A549 (cell line): ENCODE measurements at places on chromosomes 4 and X. TPM values are rescaled to one million over a fixed set of nuclear protein-coding genes. Genes with fewer than 3 reads are reported as not detected.

PHEX gene
- 0.28 to 0.33 TPM (median 0.31 TPM) in 3 replicates for polyA plus RNA-seq

NAP1L2 gene
- polyA plus RNA-seq = 1.3 to 1.8 TPM (median 1.4 TPM) in 3 replicates

MMRN1 gene
- polyA plus RNA-seq = not detected in 3 replicates

CPXCR1 gene
- not detected in 3 replicates for polyA plus RNA-seq

SFRP2 gene
- not detected in 3 replicates for polyA plus RNA-seq

SULT1E1 gene
- not detected in 3 replicates for polyA plus RNA-seq

UGT2B11 gene
- polyA plus RNA-seq = 0.09 to 0.16 TPM (median 0.14 TPM) in 3 replicates

EXOC1L gene
- not detected in 3 replicates for polyA plus RNA-seq

PNMA3 gene
- 0.10 to 0.26 TPM (median 0.16 TPM) in 3 replicates for polyA plus RNA-seq

MAML3 gene
- polyA plus RNA-seq = 7.3 to 9.1 TPM (median 9.0 TPM) in 3 replicates

PSAPL1 gene
- polyA plus RNA-seq = 0.04 to 0.08 TPM (median 0.05 TPM) in 3 replicates

SLITRK4 gene
- not detected in 3 replicates for polyA plus RNA-seq

FHIP1A gene
- 0.09 to 0.11 TPM (median 0.09 TPM) in 3 replicates for polyA plus RNA-seq

NLGN3 gene
- polyA plus RNA-seq = 0.60 to 0.84 TPM (median 0.82 TPM) in 3 replicates

HELT gene
- polyA plus RNA-seq = not detected in 3 replicates

GBA3 gene
- not detected in 3 replicates for polyA plus RNA-seq

FAM241A gene
- 0.59 to 0.67 TPM (median 0.63 TPM) in 3 replicates for polyA plus RNA-seq

SERPINA7 gene
- not detected in 3 replicates for polyA plus RNA-seq

FAT4 gene
- 0.29 to 0.42 TPM (median 0.32 TPM) in 3 replicates for polyA plus RNA-seq

OTUD6A gene
- polyA plus RNA-seq = not detected in 3 replicates

CT55 gene
- not detected in 3 replicates for polyA plus RNA-seq

GAGE12F gene
- not detected in 3 replicates for polyA plus RNA-seq

ACE2 gene
- not detected in 3 replicates for polyA plus RNA-seq

CFAP99 gene
- 0.08 to 0.14 TPM (median 0.09 TPM) in 3 replicates for polyA plus RNA-seq

DCHS2 gene
- polyA plus RNA-seq = not detected in 3 replicates

AIFM1 gene
- polyA plus RNA-seq = 84.3 to 90.2 TPM (median 86.8 TPM) in 3 replicates

ABLIM2 gene
- 0.31 to 0.40 TPM (median 0.32 TPM) in 3 replicates for polyA plus RNA-seq

FAM184B gene
- 0.01 to 0.04 TPM in 2 of 3 replicates, not detected in the other for polyA plus RNA-seq

GPR50 gene
- polyA plus RNA-seq = not detected in 3 replicates

MAGEE1 gene
- polyA plus RNA-seq = 4.7 to 5.7 TPM (median 5.4 TPM) in 3 replicates

LIMCH1 gene
- polyA plus RNA-seq = 51.6 to 53.9 TPM (median 52.9 TPM) in 3 replicates

RTL3 gene
- polyA plus RNA-seq = not detected in 3 replicates

FAM9B gene
- polyA plus RNA-seq = not detected in 3 replicates

SLIT2 gene
- not detected in 3 replicates for polyA plus RNA-seq

BST1 gene
- 16.0 to 18.3 TPM (median 16.4 TPM) in 3 replicates for polyA plus RNA-seq

SPARCL1 gene
- not detected in 3 replicates for polyA plus RNA-seq

GAGE12D gene
- not detected in 3 replicates for polyA plus RNA-seq

HSFX1 gene
- polyA plus RNA-seq = 0.18 to 0.45 TPM (median 0.26 TPM) in 3 replicates

NRK gene
- not detected in 3 replicates for polyA plus RNA-seq

MGARP gene
- 1.1 to 1.4 TPM (median 1.1 TPM) in 3 replicates for polyA plus RNA-seq

TKTL2 gene
- polyA plus RNA-seq = not detected in 3 replicates

MRFAP1L1 gene
- polyA plus RNA-seq = 41.3 to 46.7 TPM (median 46.1 TPM) in 3 replicates

CXXC4 gene
- polyA plus RNA-seq = 0.03 to 0.04 TPM (median 0.03 TPM) in 3 replicates

SYP gene
- polyA plus RNA-seq = 3.3 to 4.0 TPM (median 3.8 TPM) in 3 replicates

BMPR1B gene
- 5.6 to 7.3 TPM (median 6.4 TPM) in 3 replicates for polyA plus RNA-seq

CACNA1F gene
- polyA plus RNA-seq = not detected in 3 replicates

PABPC5 gene
- polyA plus RNA-seq = not detected in 3 replicates

RBM47 gene
- polyA plus RNA-seq = 33.2 to 43.3 TPM (median 41.5 TPM) in 3 replicates

NSUN7 gene
- 0.42 to 0.65 TPM (median 0.59 TPM) in 3 replicates for polyA plus RNA-seq

FGFR3 gene
- 3.8 to 4.8 TPM (median 3.9 TPM) in 3 replicates for polyA plus RNA-seq

ADAM29 gene
- polyA plus RNA-seq = not detected in 3 replicates

USP17L18 gene
- polyA plus RNA-seq = not detected in 3 replicates

MND1 gene
- polyA plus RNA-seq = 14.7 to 16.5 TPM (median 16.3 TPM) in 3 replicates

GASK1B gene
- polyA plus RNA-seq = 2.1 to 2.7 TPM (median 2.7 TPM) in 3 replicates

ARX gene
- polyA plus RNA-seq = 0.21 to 0.46 TPM (median 0.40 TPM) in 3 replicates
